ENCODE measurements at places on chromosomes 4 and X.

DNA sequence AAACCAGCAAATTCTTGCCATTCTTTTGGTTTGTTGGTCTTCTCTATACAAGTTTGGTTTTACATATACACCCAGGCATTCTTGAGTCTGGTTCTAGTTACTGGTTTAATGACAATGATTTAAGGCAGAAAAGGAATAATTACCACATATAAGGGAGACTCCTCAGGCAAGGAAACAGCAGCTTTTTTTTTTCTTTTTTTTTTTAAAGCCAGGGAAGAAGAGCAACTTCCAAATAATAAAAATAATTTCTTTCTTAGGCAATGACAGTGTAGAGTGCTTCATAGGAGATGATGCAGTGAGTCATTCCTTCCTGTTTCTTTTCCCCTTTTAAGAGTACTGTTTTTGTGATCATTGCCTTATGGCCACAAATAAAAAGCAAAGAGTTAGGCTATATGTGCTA lies 289.7 kb downstream of the DKK2 start:
- DNase-seq = no peak

DNA sequence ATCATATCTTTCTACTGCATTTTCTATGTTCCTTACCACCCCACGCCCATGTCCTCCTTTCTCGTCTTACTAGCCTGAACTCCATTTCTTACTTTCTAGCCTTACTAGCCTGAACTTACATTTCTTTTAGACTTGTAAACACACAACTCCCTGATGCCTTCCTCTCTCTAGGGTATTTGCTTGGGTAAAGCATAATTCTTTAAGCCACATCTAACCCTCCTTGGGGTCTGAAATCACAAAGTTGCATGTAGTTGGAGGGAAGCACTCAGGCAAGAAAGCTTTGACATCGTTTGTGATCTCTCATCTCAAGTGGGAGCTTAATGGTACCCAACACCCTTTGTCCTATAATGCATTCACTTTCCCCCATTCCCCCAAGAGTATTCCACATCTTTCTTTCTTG lies 124.4 kb downstream of the SPOCK3 start:
- no peak for DNase-seq

DNA sequence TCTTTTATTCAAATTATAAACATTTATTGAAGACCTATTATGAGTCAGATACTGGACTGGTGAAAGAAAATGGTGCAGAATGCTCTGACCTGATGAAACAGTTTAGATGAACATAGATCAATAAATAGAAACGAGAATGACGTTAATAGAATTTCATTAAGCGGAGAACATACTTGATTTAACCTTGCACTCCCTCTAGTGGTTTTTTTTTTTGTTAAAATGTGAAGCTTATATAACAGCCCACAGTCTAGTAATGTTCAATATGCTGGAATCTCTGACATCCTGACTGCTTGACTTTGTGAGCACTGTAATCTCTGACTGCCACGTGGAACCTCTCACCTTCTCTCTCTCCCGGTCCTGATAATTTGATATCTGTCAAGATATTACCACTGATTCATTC lies 32.3 kb downstream of the HDAC8 start:
- DNase-seq = no peak

DNA sequence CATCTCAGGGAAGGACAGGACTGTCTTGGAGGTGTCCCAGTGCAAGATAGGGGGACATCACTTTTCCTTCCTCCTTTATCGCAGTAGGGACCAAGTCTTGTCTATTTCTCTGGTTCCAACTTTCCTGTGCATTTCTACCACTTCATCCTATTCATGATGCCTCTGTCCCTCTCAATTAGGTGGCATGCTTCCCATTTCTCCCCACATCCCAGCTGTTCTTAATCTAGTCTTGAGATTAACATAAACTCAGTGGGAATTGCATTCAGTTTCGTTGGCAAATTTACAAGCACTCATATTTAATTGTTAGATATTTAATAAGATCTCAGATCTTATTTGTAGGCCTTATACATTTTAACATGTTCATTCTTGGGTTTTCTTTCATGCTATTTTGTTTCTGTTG lies 15.7 kb upstream of the ODAM start:
- DNase-seq = no peak

DNA sequence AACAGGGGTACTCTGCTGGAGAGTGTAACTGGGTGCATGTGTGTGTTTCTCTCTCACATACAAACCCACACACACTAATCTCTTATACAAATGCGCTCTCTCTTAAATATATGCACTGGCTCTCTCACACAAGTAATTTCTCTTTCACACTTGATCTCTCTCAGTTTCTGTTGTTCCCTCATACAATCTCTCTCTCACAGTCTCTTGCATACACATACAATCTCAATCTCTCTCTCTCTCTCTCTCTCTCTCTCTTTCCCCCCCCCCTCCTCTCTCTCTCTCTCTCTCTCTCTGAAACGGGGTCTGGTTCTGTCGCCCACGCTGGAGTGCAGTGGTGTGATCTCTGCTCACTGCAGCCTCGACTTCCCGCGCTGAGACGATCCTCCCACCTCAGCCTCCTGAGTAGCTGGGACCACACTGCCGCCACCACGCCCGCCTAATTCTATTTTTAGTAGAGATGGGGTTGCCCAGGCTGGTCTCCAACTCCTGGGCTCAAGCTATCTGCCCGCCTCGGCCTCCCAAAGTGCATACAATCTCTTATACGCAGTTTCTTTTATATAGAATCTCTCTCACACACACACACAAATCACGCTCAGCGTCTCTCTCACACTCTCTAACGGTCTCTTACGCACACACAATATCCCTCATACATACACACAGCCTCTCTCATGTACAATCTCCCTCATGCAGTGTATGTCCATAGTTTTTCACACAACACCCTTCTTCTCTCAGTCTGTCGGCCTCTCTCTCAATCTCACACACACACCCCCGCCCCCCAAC lies 518 bp upstream of the FAM241A start:
- no peak for DNase-seq
